ENCODE measurements at places on chromosomes 13 and 19. TPM values are rescaled to one million over a fixed set of nuclear protein-coding genes. Genes with fewer than 3 reads are reported as not detected.

DNA sequence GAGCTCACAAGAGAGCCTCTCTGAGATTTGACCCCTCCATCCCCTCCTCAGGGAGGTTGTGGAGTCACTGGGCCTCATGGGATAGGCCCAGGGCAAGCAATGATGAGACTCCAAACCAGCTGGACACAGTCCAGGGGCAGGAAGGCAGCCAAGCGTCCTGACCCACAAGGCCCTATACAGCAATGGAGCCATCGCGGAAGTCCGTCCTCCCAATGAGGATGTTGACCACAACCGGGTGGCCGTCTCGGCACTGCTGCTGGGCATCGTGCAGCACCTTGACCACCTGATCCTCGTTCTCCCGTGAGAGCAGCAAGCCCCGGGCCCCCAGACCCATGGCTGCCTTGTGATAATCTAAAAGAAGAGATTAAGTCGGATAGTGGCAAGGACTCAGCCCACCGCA lies 7.9 kb downstream of the SYDE1 start:
- DNase-seq = no peak

GRCh38 chr13:109159650-109160309 lies 530.4 kb downstream of the MYO16 start:
- no peak for DNase-seq

- DNase-seq = no peak
Measured at GRCh38 chr19:567296-567900, 5.0 kb upstream of the BSG start.

- no peak for DNase-seq
Measured at GRCh38 chr13:68927387-68928026, 1180.1 kb upstream of the ATXN8OS start.

- no peak for DNase-seq
Measured at GRCh38 chr13:28744656-28745055, 25.9 kb upstream of the SLC46A3 start.

DNA sequence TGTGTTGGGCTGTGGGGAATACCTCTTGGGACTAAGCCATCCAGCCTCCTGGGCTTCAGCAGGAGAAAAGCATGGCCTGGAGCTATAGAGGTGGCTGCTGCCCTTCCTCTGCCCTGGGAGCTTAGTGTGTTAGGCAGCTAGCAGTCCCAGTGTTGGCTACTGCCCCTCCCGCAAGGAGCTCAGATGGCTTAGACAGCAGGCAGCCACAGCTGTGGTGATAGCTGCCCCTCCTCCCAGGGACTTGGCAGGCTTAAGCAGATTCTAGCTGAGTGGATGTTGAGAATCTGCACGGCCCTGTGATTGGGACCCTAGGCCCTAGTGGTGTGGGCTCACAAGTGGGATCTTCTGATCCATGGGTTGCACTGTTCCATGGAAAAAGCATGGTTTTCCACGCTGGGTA lies 264.5 kb downstream of the TDRD3 start:
- DNase-seq = no peak

DNA sequence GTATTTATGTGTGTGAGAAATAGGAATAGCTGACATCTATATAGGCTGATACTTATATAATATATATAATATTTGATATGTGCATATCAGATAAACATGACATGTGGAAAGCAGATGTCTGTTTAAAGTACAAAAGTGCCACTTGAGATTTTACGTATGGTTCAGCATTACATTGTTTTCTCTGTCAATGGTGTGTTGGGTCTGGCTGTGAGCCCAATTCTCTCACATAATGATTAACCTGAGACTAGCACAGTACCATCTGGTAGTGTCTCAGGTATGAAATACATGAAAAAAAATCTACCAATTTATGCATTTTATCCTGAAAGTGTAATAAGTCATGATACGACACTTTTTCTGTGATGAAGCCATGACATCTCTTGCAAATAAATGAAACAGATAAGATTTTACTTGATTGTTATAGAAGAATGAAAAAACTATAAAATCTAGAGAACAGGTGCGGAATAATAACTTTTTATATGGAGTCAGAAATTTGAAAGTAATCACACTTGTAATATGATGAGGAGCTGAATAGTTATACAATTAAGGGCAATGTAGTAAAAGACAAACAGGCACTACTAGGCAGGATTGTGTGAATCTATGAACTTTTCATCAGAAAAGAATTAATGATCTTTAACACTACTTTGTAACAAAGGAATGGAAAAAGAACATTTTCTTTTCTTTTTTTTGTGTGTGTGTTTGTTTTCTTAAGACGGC lies 1405.0 kb downstream of the OLFM4 start:
- peak; percentile 8 for DNase-seq

- DNase-seq = no peak
Measured at GRCh38 chr13:60655256-60655655, 258.2 kb downstream of the TDRD3 start.

GRCh38 chr13:95604556-95604915 lies 40.0 kb downstream of the DZIP1 start:
- DNase-seq = no peak

DNA sequence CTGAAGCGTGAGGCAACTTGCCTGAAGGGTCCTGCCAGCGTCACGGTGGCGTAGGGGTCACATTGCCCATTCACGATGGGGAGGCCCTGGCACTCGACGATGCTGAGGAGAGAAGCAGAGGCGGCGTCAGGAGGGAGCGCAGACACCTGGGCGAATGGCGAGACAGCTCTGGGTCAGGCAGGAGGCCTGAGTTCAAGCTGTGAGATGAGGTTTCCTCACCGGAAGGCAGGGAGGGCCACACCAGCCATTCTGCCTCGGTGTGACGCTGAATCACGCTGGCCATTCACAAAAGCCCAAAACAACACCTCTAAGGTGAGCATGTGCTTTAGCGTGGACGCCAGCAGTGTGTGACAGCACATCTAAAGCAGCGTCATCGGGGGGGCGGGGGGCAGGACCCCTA lies 54.0 kb upstream of the C13orf46 start:
- DNase-seq = no peak

B3GNT3 gene
- polyA plus RNA-seq = 5.8 TPM

EID2 gene
- polyA plus RNA-seq = 23.1 TPM

SERP2 gene
- polyA plus RNA-seq = 9.6 TPM

PCDH20 gene
- 6.5 TPM for polyA plus RNA-seq
